Right atrium auricular region (tissue), 2 donors: ENCODE measurements at places on chromosomes 3 and 15. TPM values are rescaled to one million over a fixed set of nuclear protein-coding genes. Genes with fewer than 3 reads are reported as not detected.

GRCh38 chr3:123405021-123405420 is 43.9 kb downstream of the ADCY5 start:
- DNase-seq = no peak

DNA sequence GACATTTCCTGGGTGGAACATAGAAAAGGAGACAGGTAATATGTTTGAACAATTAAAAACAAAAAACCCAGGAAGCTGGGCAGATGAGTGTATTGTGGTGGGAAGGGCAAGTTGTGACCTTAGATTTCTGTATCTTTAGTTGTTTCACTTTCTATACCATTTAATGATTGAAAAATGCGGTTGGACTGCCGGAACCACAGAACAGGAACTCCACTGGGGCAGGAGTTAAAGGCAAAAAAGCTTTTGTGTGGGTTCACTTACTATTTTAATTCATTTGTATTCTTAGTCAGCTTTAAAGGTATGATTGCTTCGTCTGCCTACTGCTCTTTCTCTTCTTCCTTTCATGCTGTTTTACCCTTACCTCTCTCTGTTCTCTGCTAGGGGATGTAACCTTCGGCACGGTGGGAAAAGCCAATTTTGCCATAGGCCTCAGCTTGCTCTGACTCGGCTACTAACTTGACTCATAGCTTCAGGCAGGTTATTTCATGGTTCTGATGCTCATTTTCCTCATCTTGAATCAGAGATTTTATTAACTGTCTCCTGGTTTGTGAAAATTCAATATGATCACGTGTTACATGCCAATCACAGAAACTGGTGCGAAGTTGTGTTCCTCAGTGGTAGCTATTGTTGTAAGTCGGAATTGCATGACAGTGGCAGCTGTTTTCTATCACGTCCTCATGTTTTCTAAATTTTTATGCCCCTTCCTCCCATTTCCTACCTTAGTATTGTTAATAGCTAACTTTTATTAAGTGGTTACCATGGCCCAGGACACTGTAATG is 1.6 kb upstream of the MCTP2 start:
- no peak for DNase-seq

DNA sequence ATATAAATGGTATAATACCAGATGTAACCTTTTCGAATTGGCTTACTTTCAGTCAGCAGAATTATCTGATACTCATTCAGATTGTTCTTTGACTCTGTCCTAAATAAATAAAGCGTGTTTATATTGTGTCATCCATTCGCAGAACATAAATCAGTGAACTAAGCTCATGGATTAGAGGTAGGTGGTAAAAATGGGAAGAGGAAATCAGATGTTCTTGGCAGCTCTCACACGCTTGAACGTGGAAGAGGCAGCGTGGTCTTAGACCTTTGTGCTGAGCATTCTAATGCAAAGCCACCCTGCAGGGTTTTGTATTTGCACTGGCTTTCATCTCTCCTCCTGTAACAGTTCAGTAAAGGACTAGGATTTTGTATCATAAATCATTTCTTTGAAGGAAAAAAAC is 441.4 kb downstream of the GABRG3 start:
- no peak for DNase-seq

GRCh38 chr3:46365041-46365440 is 5.7 kb upstream of the CCR5 start:
- no peak for DNase-seq

DNA sequence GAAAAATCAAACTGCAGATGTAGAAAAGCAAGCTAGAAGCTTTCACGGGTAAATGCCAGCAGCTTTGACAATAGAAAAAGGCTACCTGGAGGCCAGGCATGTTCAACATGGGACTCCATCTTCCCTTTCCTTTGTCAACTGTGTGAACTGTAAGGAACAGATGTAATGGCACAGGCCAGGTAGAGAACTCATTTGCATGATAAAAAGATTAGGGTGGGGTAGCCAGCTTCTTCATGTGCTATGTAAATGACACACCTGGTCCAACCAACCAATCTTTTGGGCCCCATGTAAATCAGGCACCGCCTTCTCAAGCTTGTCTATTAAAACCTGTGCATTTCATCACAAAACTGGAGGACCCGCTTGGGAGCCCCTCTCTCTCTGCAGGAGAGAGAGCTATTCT is 686.5 kb upstream of the GOLIM4 start:
- no peak for DNase-seq

Gene CCR4
- 0.35 TPM for total RNA-seq

DNA sequence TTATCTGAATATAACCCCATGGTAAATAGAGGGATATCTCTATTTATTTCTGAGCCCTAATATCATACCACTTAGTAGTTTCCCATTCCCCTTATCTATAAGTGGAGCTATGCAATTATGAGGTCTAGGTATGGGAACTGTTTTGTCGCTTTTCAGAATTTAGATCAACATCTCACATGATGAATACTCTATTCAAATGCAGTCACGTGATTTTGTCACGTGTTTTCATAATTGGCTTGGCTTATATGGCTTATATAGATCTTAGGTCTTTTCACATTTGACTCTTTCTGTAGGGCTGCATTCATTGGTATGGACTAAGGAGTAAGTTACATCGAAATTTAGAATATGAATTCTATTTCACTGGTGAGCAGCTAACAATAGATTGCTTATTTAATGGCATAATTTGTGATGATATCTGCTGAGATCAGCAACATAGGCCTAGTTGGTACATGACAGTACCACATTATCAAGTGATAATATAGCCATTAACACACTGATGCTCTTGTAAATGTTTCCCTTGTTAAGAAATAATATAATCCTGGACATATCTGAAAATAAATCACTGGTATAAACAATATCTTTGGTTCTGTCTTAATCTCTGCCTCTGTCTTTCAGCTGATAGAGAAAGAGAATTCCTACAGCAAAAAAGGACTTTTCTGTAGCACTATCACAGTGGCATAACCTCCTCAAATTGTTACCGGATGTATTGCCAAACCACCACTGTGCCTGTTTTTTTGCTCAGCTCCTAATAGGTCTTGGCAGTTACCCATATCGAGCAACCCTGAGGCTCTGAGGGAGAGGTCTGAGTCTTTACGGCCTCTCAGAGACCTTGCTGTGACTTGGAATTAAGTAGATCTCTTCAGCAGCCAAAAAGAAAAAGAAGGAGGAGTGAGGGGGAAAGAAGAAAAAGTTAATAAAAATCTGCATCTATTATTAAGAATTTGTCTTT is 357.1 kb downstream of the ZPLD1 start:
- DNase-seq = no peak

Gene TM4SF4
- total RNA-seq = not detected

- no peak for DNase-seq
Measured at GRCh38 chr3:18809640-18810305, 338.5 kb upstream of the KCNH8 start.

DNA sequence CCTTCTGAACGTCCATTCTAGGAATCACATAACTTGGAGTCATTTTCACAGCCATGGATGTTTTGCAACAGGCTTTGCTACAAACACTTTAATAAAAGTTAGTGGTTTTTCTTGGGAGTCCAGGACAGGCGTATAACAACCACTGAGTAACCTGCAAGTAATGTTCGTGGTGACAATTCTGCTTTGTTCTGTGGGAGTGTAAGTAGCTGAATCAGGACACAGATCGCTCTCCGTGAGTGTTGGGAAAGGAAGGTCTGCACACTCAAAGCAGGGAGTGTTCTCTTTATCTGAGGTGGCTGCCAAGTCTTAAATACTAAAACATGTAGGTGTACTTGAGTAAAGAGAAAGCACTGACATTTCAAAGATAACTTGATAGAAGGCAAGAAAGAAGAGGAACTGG is 7.9 kb upstream of the BNC1 start:
- no peak for DNase-seq

DNA sequence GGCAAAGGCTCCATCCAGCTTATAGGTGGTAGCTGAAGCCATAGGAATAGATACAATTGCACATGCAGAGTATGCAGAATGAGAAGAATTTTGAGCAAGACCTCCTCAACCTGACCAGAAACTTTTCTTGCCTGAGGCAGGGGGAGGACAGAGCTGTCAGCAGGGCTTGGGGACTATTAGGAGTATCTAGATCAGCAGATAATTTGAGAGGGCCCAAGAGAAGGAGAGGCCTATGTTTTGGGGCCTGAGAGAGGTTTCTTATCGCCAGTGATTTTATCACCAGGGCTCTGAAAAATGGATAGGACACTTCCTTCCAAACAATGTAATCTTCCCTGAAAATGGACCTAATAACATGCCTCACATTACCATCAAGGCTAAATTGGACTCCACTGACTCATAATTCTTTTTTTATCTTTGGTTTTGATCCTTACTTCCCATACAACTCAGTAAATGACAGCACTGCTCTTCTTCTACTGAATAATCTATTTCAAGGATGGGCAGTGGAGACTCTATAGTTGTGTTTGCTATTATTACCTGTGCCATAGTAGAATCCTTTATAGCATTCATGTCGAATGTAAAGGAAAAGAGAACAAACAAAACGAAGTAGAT is 15.8 kb upstream of the RAMAC start:
- DNase-seq = no peak

DNA sequence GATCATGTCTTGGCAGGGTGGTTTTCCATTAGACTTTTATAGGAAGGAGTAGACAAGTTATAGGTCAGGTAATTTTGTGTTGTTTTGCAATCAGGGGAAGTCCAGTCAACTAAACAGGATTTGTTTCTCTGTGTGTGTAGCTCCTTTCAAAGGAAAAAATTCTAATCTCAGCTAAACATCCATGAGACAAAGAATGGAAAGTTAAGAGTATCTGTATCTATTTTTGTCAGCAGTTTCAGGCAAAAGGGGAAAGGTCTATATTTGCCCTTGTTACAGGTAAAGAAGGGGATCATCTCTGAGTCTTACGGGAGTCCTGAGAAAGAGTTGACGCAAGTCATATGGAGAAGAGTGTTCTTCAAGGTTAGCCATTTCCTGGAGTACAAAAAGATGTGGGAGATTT is 79.3 kb downstream of the GAP43 start:
- DNase-seq = no peak

GRCh38 chr3:60610441-60611112 is 640.7 kb downstream of the FHIT start:
- peak; percentile 87 for DNase-seq

GRCh38 chr3:110736332-110736731 is 335.3 kb upstream of the NECTIN3 start:
- DNase-seq = no peak

DNA sequence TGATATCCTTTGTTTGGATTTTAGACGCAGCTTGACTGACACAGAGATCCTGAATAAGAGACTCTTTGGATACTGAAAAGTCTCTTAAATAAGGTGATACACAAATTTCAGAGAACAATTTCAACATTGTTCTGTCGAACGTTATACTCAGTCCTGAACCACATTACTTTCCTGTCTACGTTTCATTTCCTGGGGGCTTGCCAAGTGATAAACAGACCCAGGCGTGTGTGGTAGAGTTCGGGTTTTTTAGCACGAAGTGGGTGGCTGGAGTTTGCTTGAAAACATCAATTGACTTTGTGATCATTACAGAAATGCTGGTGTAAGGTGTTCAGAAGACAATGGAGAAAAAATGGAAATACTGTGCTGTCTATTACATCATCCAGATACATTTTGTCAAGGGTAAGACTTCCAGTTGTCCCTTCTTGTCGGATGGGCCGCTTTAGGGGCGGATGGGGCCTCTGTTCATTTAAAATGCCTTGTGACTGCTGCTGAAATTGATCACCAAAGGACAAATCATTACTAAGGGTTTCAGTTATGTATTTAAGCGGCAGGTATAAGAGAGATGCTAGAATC is at the start of gene CD96:
TSS of gene CD96 (plus strand) at position 287 of the 573 bp plus-strand sequence. CDS start at position 339, 52 bp downstream.
- no peak for DNase-seq

DNA sequence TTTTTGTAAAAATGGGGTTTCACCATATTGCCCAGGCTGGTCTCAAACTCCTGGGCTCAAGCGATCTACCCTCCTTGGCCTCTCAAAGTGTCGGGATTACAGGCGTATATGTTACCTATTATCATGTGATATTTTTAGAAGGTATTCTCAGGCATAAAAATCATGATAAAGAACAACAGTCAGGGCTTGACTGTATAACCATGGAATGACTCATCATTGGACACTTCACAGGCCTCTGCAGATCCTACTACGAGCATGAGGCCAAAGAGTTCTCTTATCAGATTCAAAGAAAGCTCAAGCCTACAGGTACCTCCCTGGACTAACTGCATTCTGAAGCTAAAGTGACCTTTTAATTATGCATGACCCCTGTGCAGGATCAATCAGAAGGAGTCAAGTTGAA is 91.7 kb upstream of the PRICKLE2 start:
- DNase-seq = no peak

DNA sequence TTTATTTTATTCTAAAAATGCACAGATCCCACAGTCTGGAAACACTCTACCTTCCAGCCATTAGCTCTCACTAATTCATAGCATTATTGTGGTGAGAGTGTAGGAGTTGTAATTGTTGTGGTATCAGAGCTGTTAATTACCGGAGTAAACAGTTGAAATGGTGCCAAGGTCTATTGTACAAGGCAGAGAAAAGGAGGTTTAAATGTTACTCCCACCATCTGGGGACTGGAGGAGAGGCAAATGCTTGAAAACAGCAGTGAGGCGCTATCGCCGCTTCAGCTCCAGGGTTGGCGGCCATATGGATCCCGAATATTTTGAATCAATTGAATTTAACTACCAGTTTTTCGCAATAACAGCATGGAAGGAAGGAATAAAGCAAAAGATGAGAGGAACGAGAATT is 113.1 kb upstream of the C15orf61 start:
- no peak for DNase-seq

- no peak for DNase-seq
Measured at GRCh38 chr15:71218272-71218805, 103.1 kb downstream of the THSD4 start.

GRCh38 chr3:181713280-181713647 is 1.5 kb downstream of the SOX2 start:
- no peak for DNase-seq

Gene DNAH12
- total RNA-seq = not detected

DNA sequence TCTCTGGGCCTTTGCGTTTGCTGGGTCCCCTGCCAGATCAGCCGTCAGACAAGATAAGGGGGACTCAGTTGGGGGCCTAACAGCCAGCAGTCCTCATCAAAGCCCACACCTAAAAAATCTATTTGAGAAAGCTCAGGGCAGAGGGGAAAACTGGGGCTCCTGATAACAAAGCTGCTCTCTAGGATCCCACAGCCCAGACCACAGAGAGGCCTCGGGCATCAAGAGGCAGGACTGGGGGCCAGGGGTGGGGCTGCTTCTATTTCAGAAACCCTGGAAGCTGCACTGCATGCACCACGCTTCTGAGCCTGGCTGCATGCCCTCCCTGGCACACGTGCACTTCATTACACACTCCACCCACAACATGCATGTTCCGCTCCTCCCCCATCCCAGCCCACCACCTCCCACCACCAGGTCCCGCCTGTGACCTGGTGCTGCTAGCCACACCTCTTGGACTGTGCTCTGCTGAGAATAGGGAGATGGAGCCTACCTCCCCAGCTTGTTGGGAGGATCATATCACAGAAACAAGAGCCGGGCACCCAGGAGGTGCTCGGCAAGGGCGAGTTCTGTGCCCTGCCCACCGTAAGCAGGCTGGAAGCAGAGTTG is 26.6 kb downstream of the FBLN2 start:
- no peak for DNase-seq

DNA sequence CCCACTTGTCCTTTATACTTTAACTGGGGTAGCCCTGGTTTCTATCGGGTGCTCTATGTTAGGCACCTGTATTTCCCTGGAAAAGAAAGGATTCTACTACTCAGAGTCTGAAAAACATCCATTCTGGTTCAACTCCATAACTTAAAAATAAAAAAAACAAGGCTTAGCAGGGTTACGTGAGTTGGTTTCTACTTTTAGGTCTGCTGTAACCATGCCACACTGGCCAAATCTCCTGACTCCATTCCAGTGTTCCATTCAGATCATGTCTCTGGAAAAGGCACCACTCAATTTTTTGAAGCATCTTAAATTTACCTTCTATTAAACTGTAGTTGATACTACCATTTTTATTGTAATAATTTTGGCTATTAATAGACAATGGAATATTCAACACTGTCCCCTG is 62.1 kb downstream of the CAPN3 start:
- DNase-seq = no peak
